ENCODE measurements at places on chromosomes 6 and 20.

GRCh38 chr20:49631061-49631716 lies 63.3 kb upstream of the PTGIS start:
- no peak for DNase-seq

- DNase-seq: no peak
Measured at GRCh38 chr6:159089909-159090308, 45.1 kb upstream of the TAGAP start.

DNA sequence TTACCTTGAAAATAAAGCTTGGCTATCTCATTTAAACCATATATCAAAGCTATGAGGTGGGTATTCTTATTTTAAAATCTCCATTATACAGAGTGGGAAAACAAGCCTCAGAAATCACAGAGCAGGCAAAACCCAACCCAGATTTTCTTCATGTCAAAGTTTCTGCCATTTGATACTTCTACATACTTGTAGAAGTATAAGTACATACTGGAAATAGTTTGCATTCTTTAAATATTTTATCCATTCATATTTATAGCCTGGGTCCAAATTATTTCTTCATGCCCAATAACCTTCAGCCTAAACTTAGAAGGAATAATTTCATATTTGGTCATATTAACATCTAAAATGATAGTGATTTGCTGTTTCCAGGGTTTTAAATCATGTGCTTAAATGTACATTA lies 61.8 kb downstream of the MLIP start:
- DNase-seq: no peak

DNA sequence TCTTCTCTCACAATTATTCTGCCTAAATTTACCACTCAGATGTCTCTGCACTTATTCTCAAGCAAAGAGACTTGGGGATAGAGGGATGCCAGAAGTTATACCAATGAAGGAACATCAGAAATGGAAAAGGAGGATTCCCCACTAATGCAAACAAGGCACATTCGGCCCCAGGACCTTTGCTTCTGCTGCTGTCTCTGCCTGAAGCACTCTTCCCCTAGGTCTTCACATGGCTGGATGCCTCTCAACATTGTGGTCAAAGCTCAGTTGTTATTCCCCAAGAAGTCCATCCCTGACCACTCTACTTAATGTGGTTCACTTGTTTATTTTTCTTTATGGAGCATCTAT lies 508.7 kb downstream of the DOK5 start:
- DNase-seq: no peak

DNA sequence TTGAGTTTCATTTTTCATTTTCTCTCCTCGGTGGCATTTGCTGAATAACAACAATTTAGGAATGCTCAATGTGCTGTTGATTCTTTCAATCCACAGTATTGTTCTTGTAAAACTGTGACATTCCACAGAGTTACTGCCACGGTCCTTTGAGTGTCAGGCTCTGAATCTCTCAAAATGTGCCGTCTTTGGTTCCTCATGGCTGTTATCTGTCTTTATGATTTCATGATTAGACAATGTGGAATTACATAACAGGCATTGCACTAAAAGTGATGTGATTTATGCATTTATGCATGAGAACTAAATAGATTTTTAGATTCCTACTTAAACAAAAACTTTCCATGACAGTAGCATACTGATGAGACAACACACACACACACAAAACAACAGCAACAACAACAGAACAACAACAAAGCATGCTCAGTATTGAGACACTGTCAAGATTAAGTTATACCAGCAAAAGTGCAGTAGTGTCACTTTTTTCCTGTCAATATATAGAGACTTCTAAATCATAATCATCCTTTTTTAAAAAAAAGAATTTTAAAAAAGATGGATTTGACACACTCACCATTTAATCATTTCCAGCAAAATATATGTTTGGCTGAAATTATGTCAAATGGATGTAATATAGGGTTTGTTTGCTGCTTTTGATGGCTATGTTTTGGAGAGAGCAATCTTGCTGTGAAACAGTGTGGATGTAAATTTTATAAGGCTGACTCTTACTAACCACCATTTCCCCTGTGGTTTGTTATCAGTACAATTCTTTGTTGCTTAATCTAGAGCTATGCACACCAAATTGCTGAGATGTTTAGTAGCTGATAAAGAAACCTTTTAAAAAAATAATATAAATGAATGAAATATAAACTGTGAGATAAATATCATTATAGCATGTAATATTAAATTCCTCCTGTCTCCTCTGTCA lies 88.1 kb downstream of the SNAP25 start:
- DNase-seq: no peak

DNA sequence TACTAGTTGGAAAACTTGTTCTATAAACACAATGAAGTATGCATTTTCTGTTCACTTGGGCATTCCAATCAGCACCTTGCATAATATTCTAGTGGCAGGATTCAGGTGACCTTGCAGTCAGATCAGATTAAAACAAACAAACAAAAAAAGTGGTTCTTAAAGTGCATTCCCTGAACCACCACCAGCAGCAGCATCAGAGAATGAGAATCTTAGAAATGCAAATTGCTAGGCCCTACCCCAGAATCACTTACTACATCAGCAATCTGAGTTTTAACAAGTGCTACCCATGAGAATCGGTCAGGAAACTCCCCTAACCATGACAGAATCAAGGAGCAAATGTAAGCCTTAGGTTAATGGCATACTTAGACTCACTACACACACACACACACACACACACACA lies 41.7 kb downstream of the SNAP25 start:
- DNase-seq: no peak

- DNase-seq: no peak
Measured at GRCh38 chr6:166636191-166636933, 9.3 kb upstream of the RPS6KA2 start.

DNA sequence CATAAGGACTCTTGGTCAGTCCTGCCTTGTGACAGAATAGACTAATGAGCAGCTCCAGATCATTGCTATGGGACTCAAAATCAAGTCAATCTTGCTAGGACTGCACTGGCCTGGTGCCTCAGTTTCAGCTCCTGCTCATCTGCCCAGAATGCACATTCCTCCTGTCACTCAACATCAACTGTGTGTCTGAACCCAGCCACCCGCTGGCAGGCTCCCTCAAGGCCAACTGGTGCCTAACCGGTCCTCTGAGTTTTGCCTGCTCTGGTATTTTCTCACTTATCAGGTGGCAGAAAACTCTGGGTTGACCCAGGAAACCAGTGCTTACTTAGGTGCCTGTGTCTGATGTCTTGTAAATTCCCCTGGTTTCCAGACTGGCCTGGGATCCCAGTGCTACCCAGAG lies 297.7 kb downstream of the DHX35 start:
- DNase-seq: no peak

GRCh38 chr6:9977411-9977810 lies 437.5 kb downstream of the TFAP2A start:
- DNase-seq: no peak

DNA sequence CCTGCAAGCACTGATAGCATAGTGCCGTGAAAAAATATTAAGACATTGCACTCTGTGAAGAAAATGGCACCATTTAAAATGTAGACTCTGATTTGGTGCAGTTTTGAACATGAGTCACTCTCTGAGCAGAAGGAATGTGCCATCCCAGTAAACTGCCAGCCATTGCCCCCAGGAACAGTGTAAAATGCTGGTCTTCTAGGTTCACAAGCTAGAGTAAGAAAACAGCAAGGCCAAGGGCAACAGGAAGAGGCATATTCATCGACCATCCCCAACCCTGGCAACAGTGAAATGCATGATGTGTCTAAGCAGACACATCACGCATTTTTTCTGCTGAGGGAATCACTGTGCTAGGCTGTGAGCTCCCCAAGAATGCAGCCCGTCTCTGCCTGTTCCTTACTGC lies 163.2 kb upstream of the RIN2 start:
- DNase-seq: no peak

- DNase-seq: no peak
Measured at GRCh38 chr20:2133318-2134183, 31.9 kb downstream of the STK35 start.

- DNase-seq: no peak
Measured at GRCh38 chr6:101605874-101606273, 212.4 kb downstream of the GRIK2 start.

GRCh38 chr6:5083813-5084359 lies 1.3 kb upstream of the PPP1R3G start:
- DNase-seq: no peak

DNA sequence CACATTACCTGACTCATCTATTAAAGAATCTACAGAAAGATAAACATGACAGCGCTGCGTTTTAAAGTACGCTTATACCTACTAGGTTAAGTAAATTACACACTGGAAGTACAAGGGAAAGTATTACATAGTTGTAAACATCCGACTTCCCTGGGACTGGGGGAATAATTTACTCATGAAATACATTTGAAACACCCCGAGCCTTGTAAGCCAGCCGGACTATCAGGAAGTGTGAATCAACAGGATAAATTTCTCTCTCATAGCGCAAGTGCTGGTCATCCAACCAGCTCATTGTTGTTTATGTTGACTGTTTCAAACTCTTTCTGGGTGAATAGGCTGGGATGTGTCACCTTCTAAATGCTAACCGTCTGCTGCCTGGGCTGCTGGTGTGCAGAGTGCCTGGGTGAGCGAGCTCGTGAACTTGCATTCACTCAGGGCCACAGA lies 4.9 kb downstream of the BMP6 start:
- DNase-seq: no peak

DNA sequence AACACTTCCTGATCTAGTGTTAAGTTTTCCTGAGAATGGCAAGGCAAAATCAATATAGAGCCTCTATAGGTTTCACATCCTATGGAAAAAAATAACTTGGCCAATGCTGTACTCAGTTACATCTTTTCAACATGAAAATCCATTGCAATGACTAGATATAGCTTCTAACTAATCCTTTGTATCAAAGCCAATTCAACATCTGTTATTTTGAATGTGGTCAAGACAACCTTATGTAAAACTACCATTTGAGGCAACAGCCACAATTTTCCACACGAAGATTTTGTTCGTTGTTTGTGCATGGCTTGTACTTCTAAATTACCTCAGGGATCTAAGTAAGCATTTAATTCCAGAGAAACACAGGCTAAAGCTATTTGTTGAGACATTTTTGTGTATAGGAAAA lies 637.8 kb upstream of the EYS start:
- no peak for DNase-seq

DNA sequence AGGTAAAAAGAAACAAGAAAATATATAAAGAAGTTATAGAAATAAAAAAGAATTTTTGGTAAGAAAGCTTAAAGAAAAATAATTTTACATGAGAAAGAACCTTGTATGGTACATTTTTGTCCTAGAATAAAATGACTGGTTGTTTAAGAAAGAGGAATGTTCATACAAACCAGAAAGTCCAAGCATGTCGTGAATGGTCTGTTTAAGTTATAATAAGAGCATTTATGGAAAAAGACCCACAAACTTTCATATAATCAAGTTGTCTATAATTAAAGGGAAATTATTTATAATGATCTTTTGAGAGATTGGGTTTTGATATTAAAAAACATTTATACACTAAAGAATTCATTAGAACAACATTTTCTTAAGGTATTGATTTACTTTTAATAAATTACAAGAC lies 27.8 kb upstream of the FAM110A start:
- no peak for DNase-seq

DNA sequence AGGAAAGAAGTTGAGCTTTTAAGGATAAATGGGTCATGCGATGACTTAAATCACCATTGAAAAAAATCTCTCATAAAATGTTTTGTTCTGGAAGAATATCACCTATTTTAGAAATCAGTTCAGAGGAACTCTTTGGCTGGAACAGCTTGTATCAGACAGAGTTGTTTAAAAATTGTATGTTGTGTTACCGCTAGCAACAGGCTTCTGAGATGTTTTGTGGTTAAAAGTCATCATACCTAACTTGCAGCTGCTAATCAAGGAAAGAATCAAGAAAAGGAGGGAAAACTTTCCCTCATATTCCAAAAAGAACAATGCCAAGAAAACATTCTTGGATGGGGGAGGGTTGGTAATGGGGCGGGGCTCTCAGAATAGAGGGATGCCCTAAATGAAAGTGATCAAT lies 220.7 kb upstream of the CITED2 start:
- no peak for DNase-seq

- no peak for DNase-seq
Measured at GRCh38 chr20:51354191-51354768, 188.2 kb downstream of the NFATC2 start.

DNA sequence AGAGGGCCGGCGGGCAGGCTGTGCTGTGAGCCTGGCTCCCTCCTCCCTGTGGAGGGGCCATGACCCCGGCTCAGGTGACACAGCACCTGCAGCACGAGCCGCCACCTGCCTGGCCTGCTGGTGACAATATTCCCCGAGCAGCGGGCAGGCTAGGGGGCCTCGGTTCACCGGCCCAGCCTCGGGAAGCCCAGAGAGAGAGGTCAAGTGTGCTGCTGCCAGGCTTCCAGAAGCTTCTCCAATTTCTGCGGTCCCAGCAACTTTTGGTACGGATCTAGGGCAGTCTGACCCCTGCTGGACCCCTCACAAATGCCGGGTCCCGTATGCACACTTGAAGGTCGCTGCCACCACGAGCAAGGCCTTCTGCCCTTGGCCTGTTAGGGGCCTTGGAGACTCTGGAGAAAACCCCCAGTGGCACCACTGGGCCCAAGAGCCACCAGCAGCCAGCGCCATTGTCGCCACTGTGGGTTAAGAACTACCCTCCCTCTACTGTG lies 38.6 kb upstream of the NOL4L start:
- no peak for DNase-seq

DNA sequence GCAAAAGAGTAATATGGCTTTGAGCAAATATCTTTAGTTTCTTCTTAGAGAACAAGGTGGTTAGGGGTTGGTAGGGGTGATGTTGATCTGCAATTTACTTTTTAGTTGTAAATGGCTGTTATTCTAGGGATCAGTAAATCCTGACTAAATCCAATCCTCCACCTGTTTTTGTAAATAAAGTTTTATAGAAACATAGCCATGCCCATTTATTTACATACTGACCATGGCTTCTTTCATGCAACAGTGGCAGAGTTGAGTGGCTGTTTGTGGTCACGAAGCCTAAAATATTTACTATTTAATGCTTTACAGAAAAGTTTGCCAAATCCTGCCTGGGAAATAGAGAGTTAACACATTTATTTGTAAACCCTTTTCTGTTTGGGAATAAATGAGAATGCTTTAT lies 14.7 kb downstream of the HIVEP1 start:
- no peak for DNase-seq

- no peak for DNase-seq
Measured at GRCh38 chr6:131112249-131112648, 23.0 kb upstream of the AKAP7 start.

DNA sequence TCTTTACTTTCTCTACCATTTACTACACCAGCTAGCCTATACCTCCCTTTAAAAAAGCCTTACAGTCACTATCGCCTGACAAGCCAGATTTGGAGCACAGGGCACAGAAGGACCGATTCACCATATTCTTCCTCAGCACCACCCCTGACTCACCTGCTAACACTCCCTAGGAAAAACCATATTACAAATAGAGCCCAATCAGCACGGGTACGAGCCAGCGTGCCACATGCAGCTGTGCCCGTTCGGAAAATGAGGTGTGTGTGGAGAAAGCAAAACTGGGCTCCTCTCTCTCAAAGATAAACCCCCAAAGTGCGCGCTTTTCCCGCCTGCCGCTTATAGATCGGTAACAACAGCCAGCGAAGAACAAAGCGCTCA lies 1.2 kb downstream of the SYNCRIP start:
- no peak for DNase-seq

GRCh38 chr20:20895537-20895936 lies 183.1 kb upstream of the RALGAPA2 start:
- DNase-seq: no peak

Data from stimulated activated CD4-positive, alpha-beta T cell treated with anti-CD3 and anti-CD28 coated beads, TNF-alpha, amount 100 ng/mL, for 24 hours (primary cell).